Occipital lobe (tissue), 3 donors: ENCODE measurements at places on chromosomes 11 and 22.
A peak's percentile ranks its signal among the peaks of the same experiment; 100 is the strongest.

GRCh38 chr11:32210556-32210955 is 119.7 kb downstream of the RCN1 start:
- no peak for DNase-seq

GRCh38 chr11:35165423-35166368 is 26.7 kb downstream of the CD44 start:
- DNase-seq = no peak

- DNase-seq = no peak
Measured at GRCh38 chr11:33633251-33634003, 67.2 kb downstream of the C11orf91 start.

DNA sequence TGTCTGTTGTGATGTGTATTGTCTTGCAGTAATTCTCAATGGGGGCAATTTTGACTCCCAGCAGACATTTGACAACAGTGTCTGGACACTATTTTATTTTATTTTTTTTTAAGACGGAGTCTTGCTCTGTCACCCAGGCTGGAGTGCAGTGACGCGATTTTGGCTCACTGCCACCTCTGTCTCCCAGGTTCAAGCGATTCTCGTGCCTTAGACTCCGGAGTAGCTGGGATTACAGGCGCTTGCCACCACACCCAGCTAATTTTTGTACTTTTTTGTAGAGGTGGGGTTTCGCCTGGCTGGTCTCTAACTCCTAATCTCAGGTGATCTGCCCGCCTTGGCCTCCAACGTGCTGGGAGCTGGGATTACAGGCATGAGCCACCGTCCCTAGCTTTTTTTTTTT is 1.4 kb downstream of the RPS6KB2 start:
- DNase-seq = no peak

DNA sequence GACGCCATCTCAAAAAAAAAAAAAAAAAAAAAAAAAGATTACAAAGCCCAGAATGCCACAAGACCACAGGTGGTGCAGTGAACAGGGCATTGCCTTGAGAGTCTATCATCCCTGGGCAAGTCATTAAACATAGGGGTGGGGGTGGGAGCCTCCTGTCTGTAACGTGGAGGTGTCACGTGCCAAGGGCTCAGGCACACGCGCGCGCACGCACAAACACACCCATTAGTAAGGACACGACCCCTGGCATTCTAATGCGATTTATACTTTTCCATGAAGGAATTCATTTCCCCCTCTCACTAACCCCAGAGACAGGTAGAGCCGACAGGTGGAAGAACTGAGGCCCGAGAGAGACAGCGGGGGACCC is 5.8 kb upstream of the GCAT start:
- DNase-seq = no peak

- DNase-seq = peak; percentile 51
Measured at GRCh38 chr11:131064373-131064991, 148.2 kb upstream of the SNX19 start.

- DNase-seq = no peak
Measured at GRCh38 chr22:37497062-37497599, 10.9 kb upstream of the MFNG start.

DNA sequence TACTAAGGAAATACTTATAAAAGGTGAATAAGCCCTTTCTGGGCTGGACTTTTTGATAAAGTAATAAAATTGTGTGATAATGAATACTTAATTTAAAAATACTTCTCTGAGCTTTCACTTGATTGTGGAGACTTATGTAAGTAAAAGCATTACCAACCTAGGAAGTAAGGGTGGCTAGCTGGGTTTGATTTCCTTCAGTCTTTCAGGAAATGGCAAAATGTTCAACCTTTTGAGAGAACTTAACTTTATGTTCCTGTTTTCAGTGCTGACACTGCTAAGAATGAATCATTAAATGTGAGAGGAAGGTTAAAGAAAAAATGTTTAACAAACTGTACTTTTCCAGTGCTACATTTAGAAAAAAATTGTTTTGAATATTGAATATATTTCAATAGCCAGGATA is 900.3 kb downstream of the METTL15 start:
- no peak for DNase-seq

GRCh38 chr11:124481365-124482323 is 36.1 kb upstream of the OR8B8 start:
- peak; percentile 41 for DNase-seq

DNA sequence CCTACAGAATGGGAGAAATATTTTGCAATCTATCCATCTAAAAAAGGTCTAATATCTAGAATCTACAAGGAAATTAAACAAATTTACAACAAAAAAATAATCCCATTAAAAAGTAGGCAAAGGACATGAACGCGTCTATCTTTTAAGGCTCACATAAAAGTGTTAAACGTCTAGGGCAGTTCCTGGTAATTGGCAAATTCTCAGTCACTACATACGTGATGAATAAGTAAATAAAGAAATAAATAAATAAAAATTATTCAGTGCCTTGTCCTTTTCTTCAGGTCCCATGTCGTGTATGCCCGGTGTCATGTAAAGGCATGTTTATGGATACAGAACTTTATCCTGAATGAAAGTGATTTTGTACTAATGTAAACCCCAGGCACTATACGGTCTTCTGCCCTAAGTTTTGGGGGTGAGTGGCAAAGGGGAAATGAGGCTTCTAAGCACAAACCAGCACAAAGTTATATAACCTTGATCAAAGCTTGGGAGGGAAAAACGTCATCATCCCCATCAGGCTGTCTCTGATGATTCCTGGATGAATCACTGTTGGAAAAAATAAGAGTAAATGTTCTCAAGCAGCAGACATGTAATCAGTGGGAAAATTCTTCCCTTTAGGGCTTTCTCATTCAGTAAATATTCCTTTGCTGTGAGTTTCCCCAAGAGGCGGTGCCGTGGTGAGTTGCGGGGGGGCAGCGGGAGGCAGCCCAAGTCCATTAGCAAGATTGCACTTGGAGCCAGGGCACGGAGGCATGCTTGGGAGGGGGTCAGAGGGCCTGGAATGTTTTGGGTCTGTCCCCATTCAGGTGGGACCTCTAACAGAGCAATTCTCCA is 30.4 kb upstream of the MICAL2 start:
- DNase-seq = no peak

GRCh38 chr22:24826710-24827285 is 20.8 kb downstream of the SGSM1 start:
- DNase-seq = no peak
